ENCODE measurements at places on chromosomes 1 and 21. TPM values are rescaled to one million over a fixed set of nuclear protein-coding genes. Genes with fewer than 3 reads are reported as not detected.

Gene KRTAP27-1
- not detected for total RNA-seq

DNA sequence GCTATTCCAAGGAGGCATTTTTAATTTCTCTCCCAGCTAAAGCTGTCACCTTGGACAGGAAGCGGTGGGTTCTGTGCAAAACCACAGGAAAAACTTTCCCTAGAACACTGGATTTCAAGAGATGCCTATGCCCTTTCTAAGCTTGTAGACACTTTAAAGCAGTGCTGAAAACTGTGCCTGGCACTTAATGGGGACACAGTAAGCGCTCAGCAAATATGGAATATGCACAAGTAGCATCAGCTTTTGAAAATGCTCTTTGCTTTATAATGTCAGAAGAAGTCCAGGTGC, 50.9 kb upstream of the TARBP1 start:
- no peak for DNase-seq

GRCh38 chr1:212514056-212514614, 81.4 kb downstream of the NENF start:
- DNase-seq: peak; percentile 60

GRCh38 chr1:207823531-207823879, 71.7 kb downstream of the CD46 start:
- no peak for DNase-seq

DNA sequence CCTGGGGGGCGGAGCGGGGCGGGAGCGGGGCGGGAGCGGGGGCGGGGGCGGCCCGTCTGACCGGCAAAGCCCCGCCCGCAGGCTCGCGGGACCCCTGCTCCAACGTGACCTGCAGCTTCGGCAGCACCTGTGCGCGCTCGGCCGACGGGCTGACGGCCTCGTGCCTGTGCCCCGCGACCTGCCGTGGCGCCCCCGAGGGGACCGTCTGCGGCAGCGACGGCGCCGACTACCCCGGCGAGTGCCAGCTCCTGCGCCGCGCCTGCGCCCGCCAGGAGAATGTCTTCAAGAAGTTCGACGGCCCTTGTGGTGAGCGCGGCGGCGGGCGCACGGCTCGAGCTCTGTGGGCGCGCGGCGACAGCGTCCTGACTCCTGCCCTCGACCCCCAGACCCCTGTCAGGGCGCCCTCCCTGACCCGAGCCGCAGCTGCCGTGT, 21.2 kb downstream of the AGRN start:
- no peak for DNase-seq

- no peak for DNase-seq
Observed at GRCh38 chr1:235628316-235629005, 21.1 kb downstream of the GNG4 start.

DNA sequence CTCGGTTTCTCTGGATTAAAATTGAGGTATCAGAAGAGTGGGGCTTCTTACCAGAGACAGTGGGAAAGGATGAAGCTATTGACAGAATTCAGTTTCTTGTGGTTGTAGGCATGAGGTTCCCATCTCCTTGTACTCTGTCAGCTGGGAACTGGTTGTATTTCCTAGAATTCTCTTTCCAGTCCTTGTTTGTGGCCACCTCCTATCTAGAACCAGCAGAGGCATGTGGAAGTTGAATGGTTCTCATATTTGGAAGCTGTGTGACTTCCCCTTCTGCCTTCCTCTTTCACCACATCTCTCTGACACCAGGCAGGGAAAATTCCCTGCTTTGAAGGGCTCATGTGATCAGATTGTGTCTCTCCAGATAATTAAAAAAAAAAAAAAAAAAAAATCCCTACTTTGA, 457.7 kb upstream of the ADAMTS5 start:
- DNase-seq: no peak

DNA sequence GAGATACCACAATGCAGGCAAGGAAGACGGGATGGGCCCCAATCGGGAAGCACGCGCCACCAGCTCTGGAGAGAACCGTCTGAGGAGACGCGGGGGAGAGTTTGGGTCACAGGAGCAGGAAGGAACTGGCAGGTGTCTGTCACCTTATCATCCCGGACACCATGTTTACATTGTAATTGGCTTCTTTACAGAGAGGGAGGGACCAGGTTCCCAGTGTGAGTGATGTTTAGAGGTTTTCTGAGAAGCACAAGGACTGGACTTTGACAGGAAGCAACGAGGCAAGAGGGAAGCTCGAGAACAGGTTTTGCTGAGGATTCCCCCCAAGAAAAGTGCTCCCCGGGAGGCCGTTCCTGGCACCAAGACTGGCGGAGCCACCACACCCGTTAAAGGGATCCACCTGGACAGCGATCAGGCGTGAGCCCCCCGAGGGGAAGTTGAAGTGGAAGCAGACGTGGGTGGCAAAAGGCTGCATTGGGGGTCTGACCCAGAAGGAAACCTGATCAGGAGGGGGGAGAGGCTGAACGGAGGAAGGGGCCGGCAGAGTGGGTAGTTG, 957 bp downstream of the EPS15 start:
- peak; percentile 58 for DNase-seq

Gene CFAP107
- total RNA-seq: 2.9 TPM

- peak; percentile 69 for DNase-seq
Observed at GRCh38 chr1:53593758-53594380, 134.7 kb downstream of the DMRTB1 start.

GRCh38 chr1:93969371-93969770, 60.1 kb upstream of the GCLM start:
- DNase-seq: no peak

DNA sequence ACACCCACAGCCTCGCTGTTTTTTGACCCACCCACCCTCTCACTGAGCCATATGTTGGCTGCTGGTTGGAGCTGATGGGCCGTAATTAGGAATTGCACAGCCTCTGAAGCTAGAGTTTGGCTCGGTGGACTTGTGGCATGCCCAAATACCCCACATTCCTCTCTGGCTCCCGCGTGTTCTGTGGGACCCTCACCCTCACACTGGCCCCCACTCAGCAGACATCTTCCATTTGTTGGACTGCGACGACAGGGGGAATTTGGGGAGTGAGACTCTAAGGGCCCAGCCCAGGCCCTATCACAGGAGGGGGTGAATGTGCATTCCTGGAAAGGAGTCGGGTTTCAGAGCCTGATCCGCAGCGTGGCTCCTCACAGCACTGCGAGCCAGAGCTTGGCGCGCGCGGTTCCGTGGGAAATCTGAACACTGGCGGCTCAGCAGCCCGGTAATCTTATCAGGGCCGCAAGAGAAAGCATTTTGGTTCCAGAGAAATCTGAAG, 5.2 kb downstream of the RCSD1 start:
- no peak for DNase-seq

Gene KLF17
- 0.47 TPM for total RNA-seq

DNA sequence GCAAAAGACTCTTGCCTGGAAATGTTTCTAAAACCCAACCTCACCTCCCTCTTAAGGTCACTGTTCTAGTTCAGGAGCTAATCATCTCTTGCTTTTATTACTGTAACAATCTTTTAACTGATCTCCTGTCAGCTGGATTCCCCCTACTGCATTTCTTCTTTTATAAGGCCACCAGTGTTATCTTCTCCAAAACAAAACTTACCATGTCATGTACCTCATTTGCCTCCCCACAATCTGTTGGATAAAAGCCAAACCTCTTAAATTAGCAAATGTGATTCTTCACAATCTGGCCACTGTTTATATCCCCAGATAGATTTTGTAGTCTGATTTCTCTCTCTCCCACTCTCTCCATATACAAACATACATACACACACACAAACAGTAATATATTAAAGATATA, 143.3 kb downstream of the DENND1B start:
- DNase-seq: no peak

DNA sequence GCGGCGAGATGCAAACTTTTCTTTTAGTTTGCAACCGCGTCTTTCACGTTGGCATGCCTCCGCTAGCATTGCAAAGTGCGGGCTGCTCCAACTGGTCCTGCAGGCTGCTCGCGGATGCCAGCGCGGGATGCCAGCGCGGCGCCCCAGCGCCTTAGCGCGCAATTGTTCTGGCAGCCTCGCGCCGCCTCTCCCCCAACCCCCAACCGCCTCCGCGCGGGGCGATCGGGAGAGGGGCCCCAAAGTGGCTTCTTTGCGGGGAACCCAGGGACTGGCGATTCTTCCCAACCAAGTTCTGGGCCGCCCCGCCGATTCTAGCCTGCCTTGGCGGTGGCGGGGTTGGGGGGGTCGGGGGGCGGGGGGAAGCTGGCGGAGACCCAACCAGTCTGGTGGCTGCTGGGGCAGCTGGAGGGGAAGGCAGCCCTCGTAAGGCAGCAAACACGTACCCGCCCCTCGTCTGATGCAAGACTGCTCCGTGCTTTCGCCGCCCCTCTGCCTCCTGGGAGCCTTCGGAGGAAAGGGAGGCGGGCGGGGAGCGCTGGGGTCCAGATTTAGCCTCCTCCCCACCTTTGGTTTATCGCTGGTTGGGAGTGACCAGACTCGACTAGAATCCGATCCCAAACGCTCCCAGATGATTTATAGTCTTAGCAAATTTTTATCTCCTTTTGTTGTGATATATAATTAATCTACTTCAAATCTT, 756 bp downstream of the PHGDH start:
- DNase-seq: peak; percentile 69

Gene RPS6KC1
- total RNA-seq: 18.7 TPM

Gene OXCT2
- 0.47 TPM for total RNA-seq

- DNase-seq: no peak
Observed at GRCh38 chr1:66258404-66259105, 275.4 kb upstream of the SGIP1 start.
